Right lobe of liver (tissue), 6 donors: ENCODE measurements at places on chromosomes 7 and 10.

DNA sequence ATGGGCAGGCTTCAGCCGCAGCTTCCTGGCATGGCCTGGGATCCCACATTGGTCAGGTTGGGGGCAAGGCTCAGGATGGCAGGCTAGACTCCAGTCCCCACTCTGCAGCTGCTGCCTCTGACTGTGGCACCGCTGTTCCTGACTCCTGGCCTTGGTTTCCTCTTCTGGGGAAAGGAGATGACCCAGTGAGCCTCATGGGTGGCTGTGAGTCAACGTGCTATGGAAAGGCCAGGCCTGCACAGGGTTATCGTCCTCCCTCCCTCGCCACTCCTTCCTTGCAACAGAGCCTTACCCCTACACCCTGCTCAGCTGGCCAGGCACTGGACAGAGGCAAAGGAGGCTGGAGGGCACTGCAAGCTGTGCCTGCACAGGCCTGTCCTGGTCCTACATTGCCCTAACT lies 36.1 kb upstream of the CHST15 start:
- H3K36me3 ChIP-seq = no peaks in the 10 kb centered on the region
- H3K27me3 ChIP-seq = no peaks in the 10 kb centered on the region
- no peak overlapping the region for H3K4me3 ChIP-seq
- DNase-seq = no peak
- H3K4me1 ChIP-seq = no peaks in the 10 kb centered on the region

- H3K36me3 ChIP-seq = no peaks in the 10 kb centered on the region
- H3K4me3 ChIP-seq = no peak overlapping the region
- no peaks in the 10 kb centered on the region for H3K4me1 ChIP-seq
- peak overlapping the region; percentile 13 for H3K27ac ChIP-seq
- no peak for DNase-seq
Measured at GRCh38 chr10:71888248-71888622, 37.2 kb upstream of the PSAP start.

DNA sequence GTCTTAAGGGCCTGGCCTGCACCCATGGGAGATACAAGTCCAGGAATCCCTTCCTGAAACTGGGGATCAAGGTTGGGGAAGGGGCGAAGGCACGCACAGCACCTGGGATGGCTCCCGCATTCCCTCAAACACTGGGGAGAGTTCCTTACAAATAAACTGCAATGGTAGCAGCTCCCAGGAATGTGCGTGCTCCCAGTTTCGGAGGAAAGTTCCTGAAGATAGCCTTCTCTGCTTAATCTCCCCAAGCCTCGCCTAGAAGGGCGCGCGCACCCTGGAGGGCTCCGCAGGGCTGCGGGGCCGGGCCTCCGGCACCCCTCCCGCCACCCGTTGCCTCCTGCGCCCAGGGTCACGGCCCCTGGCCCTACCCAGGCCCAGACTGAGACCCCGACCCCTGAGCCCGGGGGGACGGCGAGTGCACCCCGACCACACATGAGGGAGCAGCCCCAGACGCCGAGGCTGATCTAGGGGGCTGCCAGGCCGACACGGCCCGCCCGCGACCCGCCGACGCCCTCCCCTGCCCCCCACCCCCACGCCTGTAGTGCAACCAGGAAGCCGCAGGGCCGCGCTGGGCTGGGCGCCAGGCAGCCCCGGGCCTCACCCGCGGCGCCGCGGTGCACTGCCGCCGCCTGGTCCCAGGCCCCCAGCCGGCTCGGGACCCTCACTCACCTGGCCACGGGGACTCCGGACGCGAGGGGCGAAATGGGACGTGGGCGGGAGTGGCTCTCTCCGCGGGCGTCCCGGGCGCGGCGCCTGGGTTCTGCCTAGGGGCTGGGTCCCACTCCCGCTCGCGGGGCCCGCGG lies 460 bp downstream of the ANXA11 start:
- no peaks in the 10 kb centered on the region for H3K4me1 ChIP-seq
- DNase-seq = peak; percentile 64
- peak overlapping the region; percentile 91 for H3K27ac ChIP-seq
- no peaks in the 10 kb centered on the region for H3K27me3 ChIP-seq

DNA sequence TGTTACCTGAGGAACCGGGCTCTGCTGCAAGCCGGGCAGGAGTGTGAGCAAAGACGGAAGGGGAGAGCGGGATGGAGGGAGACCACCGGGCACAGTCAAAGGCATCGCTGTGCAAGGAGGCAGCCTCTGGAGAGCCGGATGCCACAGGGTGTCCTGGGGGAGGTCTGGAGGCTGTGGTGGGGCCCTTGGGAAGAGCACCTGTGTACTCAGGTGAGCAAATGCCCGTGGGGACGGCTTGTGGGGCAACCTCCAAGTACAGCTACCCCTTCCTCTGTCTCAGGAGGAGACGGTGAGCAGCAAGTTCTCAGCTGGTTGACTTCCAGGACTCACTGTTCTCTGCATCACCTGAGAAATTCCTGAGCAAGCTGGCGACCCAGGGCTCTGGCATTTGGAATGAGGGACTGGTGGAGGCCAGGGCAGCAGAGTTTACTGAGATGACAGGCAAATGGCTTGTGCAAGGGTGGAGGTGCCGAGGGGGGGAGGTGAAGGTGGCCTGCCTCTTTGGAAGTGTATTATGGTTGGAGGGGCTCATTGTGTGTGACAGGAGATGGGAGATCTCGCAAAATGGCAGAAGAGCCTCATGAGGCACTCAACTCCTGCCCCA lies 345.2 kb upstream of the SHH start:
- H3K27ac ChIP-seq = no peak overlapping the region
- H3K27me3 ChIP-seq = no peaks in the 10 kb centered on the region
- no peak for DNase-seq

- peak; percentile 34 for DNase-seq
- H3K36me3 ChIP-seq = no peaks in the 10 kb centered on the region
- H3K4me1 ChIP-seq = no peaks in the 10 kb centered on the region
- H3K27ac ChIP-seq = no peak overlapping the region
- no peaks in the 10 kb centered on the region for H3K27me3 ChIP-seq
Measured at GRCh38 chr7:105648561-105649401, 67.5 kb upstream of the EFCAB10 start.

- H3K4me1 ChIP-seq = no peaks in the 10 kb centered on the region
- H3K27me3 ChIP-seq = no peaks in the 10 kb centered on the region
- H3K36me3 ChIP-seq = no peaks in the 10 kb centered on the region
- no peak for DNase-seq
- no peak overlapping the region for H3K4me3 ChIP-seq
Measured at GRCh38 chr10:34240039-34240438, 575.1 kb downstream of the PARD3 start.

DNA sequence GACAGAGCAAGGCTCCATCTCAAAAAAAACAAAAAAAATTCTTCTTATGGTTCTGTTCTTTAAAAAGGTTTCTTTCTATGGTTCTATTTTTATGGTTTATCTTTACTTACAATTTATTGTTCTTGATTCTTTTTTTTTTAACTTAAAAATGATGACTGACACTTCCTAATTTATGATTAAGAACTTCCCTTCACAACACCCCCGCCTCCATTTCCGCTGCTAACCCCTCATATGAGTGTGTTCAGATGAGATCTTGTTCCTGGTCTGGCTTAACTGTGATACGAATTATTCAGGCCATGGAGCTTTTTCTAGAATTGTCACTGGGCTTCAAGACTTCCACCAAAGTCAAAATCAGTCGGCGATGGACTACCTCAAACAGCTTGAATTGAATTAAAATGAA lies 33.9 kb downstream of the PTER start:
- no peak overlapping the region for H3K27ac ChIP-seq
- H3K27me3 ChIP-seq = no peaks in the 10 kb centered on the region
- no peaks in the 10 kb centered on the region for H3K4me1 ChIP-seq
- peak; percentile 19 for DNase-seq

- no peak overlapping the region for H3K4me3 ChIP-seq
- H3K36me3 ChIP-seq = no peaks in the 10 kb centered on the region
- no peaks in the 10 kb centered on the region for H3K4me1 ChIP-seq
Measured at GRCh38 chr7:115662120-115662519, 368.4 kb downstream of the TFEC start.

GRCh38 chr7:147406521-147407135 lies 1183.9 kb upstream of the C7orf33 start:
- H3K4me1 ChIP-seq = no peaks in the 10 kb centered on the region
- DNase-seq = no peak
- no peaks in the 10 kb centered on the region for H3K27me3 ChIP-seq
- H3K27ac ChIP-seq = no peak overlapping the region

DNA sequence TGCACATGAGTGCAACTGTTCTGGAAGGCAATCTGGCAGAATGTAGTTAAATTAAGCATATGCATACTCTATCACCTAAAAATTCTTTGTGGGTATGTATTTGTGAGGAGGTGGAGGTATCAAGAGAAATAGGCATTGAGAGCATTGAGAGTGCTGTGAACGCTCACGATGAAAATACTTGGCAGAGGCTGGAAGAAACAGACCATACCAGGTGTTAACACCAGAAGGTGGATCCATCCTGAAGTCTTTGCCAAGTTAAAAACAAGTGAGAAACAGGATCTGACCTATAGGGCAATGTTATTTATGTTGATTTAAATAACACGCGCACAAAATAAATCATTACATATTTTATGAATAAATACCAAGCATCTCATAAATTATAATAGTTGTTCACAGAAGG lies 311.6 kb downstream of the PCLO start:
- no peaks in the 10 kb centered on the region for H3K36me3 ChIP-seq
- no peak overlapping the region for H3K4me3 ChIP-seq
- H3K27me3 ChIP-seq = no peaks in the 10 kb centered on the region
- no peak overlapping the region for H3K27ac ChIP-seq
- DNase-seq = no peak

- no peaks in the 10 kb centered on the region for H3K27me3 ChIP-seq
- no peak for DNase-seq
- H3K36me3 ChIP-seq = no peaks in the 10 kb centered on the region
Measured at GRCh38 chr10:128281343-128281742, 155.1 kb upstream of the MKI67 start.

GRCh38 chr7:94393246-94394108 lies 1.2 kb upstream of the COL1A2 start:
- DNase-seq = no peak
- peak overlapping the region; percentile 15 for H3K27ac ChIP-seq
- H3K4me1 ChIP-seq = no peaks in the 10 kb centered on the region
- H3K27me3 ChIP-seq = no peaks in the 10 kb centered on the region
- H3K4me3 ChIP-seq = no peak overlapping the region

DNA sequence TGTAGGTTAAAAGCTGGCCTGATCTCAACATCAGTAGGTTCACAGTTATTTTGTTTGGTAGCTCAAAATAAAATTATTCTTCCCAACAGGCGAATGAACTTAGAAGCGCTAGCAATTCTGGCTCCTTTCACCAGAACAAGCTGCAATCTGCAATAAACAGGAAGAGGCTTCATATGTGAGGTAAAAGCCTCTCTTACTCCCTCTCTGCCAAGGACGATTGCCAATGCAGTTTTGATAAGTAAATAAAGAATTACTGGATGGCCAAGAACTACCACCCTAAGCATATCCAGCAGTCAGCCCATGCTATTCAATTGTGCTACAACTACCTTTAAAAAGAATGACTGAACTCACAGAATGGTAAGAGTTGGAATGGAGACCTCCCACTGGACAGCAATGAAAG lies 150.0 kb upstream of the LAMB4 start:
- no peaks in the 10 kb centered on the region for H3K27me3 ChIP-seq
- H3K4me1 ChIP-seq = no peaks in the 10 kb centered on the region
- H3K27ac ChIP-seq = no peak overlapping the region
- H3K4me3 ChIP-seq = no peak overlapping the region
- no peaks in the 10 kb centered on the region for H3K36me3 ChIP-seq

GRCh38 chr7:22555476-22555875 lies 55.5 kb upstream of the STEAP1B start:
- peak; percentile 33 for DNase-seq
- no peaks in the 10 kb centered on the region for H3K4me1 ChIP-seq
- H3K36me3 ChIP-seq = no peaks in the 10 kb centered on the region
- no peak overlapping the region for H3K27ac ChIP-seq

DNA sequence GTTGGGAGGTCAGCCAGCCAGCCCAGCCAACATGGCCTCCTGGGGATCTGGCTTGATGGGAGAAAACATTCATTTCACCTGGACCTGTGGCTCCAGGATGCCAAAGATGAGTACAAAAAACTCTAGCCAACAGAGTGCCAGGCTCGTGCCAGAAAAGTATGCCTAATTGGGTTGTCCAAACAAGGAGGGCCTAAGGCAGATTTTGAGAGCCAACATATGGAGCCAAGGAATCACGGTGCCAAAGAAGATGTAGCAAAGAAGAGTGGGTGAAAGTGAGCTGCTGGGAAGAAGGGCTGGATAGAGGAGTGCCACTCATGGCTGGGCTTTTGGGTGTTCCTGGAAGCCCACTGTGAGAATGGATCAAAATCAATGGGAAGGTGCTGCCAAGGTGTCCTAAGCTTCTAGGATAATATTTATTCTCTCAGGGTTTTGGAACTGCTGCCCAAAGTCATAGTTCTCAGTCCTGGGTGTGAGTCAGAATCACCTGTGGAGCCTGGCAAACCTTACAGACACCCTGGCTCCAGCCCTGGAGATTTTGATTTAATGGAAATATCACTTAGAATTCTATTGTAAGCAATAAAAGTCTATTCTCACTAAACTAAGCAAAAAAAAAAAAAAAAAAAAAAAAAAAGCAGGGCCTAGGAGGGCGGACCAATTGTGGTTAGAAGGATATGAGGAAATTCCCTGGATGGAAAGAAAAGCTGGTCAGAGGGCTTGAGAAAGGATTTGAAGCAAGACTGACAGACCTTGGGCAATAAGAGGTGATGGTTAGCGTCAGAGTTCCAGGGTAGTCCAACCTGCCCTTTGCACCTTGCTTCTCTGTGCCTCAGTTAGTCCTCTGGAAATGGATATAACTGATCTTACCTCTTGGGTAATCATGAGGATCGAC lies 182.2 kb upstream of the PRR15 start:
- H3K36me3 ChIP-seq = no peaks in the 10 kb centered on the region
- no peaks in the 10 kb centered on the region for H3K27me3 ChIP-seq
- peak; percentile 75 for DNase-seq
- no peak overlapping the region for H3K4me3 ChIP-seq
- H3K27ac ChIP-seq = no peak overlapping the region

GRCh38 chr10:60114765-60115586 lies 208.6 kb upstream of the CCDC6 start:
- no peak overlapping the region for H3K27ac ChIP-seq

DNA sequence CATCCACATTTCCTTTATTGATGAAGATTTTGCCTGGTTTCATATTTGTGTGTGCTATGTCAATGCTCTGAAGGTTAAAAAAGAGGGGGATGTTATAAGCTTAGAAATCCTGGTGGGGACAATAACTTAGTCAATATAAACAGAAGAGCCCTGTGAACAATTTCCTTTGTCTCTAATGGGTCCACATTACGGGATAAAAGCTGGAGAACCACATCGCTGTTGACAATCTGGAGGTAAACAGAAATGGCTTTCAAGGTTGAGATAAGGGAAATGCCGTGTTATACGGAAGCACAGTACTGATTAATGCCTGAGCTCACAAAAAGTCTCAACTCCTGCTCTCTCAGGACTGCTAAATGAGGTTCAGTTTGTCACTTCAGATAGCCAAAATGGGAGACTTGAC lies 16.8 kb downstream of the ASAH2 start:
- DNase-seq = no peak
- no peaks in the 10 kb centered on the region for H3K4me1 ChIP-seq
- H3K4me3 ChIP-seq = no peak overlapping the region
- no peaks in the 10 kb centered on the region for H3K36me3 ChIP-seq
